ENCODE measurements at places on chromosomes 1 and 21. TPM values are rescaled to one million over a fixed set of nuclear protein-coding genes. Genes with fewer than 3 reads are reported as not detected.

DNA sequence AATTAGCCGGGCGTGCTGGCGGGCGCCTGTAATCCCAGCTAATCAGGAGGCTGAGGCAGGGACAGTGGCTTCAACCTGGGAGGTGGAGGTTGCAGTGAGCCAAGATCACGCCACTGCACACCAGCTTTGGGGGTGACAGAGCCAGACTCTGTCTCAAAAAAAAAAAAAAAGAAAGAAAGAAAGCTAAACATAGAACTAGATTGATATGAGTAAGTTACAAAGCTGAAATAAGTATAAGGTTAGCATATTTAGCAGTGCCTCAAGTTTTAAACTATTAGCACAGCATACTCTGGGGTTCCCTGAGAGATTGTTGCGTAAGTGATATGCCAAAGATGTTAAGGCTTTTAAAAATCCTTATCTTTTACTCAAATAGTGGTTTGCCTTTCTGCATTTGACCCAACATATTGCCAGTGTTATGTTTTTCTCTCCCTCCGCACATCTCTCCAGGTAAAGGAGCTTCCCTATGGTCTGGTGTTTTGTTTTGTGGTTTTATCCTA, 126.1 kb downstream of the CD247 start:
- DNase-seq = no peak

- no peak for DNase-seq
Observed at GRCh38 chr1:87242445-87243185, 86.1 kb upstream of the LMO4 start.

- no peak for DNase-seq
Observed at GRCh38 chr1:232218955-232219865, 410.7 kb downstream of the SIPA1L2 start.

DNA sequence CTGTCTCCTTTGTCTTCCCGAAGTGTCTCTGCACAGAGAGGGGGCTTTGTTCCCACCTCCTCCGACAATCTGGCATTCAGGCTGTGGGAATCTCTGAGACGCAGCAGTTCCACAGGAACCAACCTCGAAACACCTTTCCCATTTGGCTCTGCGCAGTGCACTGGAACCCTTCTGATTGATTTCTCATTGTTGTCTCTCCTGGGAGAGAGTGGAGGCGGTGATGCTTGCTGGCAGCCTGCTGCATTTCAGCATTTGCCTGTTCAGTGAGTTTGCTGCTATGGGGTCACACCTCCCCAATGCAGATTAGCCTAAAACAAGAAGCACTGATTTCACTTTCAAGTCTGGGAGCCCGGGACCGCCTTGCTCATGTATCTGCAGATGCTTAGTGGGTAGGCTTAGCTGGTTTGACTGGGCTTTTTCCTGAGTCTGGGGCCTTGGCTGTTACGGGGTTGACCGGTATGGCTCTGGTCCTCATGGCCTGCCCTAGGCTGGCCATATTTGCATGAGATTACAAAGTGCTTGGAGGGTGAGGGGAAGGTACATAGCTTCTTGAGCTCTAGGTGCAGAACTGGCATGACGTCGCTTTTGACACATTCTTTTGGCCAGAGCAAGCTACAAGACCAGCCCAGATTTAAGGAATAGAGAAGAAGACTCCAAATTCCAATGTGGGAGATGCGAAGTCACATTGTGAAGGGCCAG, 695.3 kb downstream of the PTPRU start:
- no peak for DNase-seq

DNA sequence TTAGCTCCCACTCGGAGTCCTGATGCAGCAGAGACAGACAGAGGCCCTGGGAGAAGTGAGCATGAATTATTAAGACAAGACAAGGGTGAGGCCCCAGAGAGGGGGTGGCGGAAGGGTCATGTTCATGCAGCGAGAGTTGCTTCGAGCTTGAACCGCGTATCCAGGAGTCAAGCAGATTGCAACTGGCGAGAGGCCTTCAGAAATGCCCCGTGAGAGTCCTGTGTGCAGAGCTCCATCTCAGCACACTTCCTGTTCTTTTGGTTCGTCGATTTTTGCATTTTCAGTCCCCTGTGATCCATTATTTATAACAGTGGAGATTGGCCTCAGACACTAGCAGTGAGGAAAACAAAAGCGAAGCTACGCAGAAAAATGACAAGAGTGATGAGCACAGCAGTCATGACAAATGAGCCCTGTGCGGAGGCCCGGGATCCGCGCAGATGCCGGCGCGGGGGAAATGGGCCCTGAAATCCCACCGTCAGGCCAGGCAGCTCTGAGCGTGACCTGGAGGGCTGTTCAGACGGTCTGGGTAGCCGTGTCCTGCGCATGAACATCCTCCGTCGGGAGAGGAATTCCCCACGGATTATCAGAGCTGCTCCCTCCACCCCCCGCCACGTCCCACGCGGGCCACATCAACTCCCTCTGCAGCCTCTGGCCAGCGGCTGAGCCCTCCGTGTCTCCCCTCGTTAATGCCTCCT, 15.0 kb downstream of the PDE9A start:
- DNase-seq = no peak

DNA sequence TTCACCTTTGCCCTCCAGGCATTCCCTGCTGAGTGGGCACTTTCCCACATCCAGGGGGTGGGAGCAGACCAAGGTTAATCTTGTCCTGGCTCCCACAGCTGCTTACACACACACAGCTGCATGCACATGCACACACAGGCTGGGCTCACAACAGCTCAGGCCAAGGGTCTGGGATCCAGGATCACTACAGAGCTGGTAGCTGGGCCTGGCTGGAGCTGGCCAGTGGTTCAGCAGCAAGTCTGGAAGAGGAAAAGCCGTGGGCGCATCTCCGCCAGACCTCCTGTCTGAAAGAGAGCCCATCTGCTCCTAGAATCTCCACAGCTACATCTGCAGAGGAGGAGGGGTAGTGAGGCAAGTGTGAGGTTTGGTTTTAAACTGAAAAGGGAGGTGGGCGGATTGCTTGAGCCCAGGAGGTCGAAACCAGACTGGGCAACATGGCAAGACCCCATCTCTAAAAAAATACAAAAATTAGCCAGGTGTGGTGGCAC, 3.8 kb downstream of the CDK18 start:
- no peak for DNase-seq

DNA sequence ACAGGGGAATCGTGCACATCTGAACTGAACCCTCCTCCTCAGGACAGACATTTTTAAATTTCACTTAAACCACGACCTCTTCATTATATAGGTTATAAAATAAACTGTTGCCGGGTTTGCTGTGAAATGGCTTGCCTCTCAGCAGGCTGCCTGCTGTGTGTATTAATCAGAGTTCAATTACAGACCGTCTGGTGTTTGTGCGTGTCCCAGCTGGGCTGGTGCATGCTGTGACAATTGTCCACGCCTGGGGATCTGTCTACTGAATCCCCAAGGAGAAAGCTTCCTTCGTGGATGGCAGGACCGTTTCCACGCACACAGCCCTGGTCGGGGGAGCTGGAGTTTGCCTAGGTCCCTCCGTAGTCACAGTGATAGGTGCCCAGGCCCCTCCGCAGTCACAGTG, 13.4 kb upstream of the AGPAT3 start:
- DNase-seq = no peak

- peak; percentile 56 for DNase-seq
Observed at GRCh38 chr1:55127827-55128343, 87.3 kb downstream of the USP24 start.

DNA sequence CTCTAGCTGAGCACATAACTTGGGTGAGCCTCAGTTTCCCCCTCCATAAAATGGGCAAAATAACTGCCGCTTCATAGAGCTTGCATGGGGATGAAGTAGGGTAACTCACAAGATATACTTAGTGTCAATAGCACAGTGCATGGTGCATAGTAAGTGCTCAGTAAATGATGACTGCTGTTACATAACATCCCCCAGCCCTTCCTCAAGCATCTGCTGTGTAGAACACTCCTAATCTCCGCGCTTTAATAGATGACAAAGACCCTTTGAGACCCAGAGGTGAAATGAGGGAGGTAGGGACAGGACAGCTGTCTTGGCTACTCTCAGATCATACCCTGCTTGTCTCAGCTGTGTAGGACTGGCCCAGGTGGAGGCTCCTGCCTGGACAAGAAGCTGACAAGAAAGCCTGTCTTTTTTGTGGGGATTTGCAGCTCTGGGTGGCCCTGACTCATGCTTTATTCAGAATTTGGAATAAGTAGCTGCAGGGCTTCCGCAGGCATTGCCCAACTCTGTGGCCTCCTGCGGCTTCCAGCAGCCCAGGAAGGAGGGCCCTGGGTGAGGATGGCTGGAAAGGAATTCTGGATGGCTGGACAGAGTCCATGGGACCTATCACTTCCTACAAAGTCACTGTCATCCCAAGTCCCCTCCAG, 20.7 kb upstream of the PADI4 start:
- no peak for DNase-seq

DNA sequence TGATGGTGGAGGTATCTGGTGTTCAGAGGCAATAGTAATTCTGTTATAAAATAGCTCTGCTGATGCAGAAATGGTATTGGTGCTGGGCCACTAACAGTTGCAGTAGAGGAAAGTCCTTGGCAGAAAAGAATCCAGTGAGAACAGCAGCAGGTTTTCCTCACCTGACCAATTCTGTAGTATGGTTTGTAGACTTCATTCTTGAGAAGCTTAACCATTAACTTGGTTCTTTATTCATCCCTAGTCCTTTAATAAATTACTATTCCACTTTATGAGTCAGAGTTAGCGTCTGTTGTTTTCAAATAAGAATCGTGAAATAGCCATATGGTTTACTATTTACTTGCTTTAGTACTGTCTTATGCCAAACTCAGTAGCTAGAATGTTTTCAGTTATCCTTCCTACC, 128.5 kb upstream of the SERTAD4 start:
- DNase-seq = no peak

GRCh38 chr1:187051618-187052232, 223.0 kb downstream of the PLA2G4A start:
- DNase-seq = no peak

DNA sequence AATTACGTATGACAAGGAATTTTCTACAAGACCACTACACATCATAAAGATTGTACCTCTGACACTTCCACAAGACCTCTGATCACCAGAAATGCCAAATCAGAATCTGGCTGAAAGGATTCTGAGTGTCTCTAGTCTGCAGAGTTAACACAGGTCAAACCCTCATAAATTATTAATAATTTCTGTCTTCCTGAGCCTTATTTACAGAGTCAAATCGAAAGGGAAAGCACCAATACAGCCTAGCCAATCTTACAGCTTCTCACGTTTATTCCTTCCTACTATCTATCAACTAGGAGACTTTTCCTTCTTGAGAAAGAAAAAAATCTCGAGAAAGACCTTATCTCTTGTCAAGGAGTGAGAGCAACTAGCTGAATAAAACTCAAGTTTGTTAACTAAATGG, 2151.6 kb downstream of the MRPL39 start:
- DNase-seq = no peak

- DNase-seq = no peak
Observed at GRCh38 chr1:245978915-245979314, 528.2 kb downstream of the SMYD3 start.

DNA sequence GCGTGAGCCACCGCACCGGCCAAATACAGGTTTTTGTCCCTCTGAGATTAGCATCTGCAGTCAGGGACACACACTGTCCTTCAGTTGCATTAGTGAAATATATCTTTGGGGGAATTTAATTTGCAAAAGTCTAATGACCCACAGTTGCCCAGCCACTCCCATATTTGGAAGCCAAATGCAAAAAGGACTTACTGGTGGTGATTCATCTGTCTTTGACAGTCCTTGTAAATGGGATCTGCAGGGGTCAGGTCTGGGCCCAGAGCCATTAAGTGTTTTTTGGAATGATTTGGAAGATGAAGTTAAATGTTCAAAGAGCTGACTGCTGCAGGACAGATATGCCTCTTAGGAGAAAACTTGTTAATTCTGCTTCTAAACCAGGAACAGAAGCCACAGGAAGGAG, 44.6 kb upstream of the DNASE2B start:
- no peak for DNase-seq

FAM131C gene
- 0.70 TPM for total RNA-seq

- DNase-seq = no peak
Observed at GRCh38 chr21:34272321-34272720, 91.5 kb upstream of the KCNE2 start.

GRCh38 chr21:27802816-27803475, 836.1 kb upstream of the ADAMTS5 start:
- peak; percentile 29 for DNase-seq

DNA sequence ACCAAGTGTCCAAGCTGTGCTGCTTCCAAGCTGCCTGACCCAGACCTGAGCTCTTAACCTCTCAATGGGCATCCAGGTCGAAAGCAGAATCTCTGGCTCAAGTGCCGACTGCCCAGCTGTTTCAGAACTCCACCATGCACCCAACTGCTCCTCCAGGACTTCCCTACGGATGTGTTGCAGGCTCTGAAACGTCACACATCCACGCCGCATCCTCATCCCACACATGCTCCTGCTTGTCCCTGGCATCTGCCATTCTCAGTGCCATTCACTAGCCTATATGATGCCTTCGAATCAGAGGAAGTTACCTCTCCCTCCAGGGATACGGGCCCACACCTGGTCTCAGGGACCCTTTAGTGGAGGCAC, 11.2 kb downstream of the PDZK1IP1 start:
- DNase-seq = no peak

GRCh38 chr1:175015243-175015642, 8.0 kb downstream of the MRPS14 start:
- no peak for DNase-seq

DNA sequence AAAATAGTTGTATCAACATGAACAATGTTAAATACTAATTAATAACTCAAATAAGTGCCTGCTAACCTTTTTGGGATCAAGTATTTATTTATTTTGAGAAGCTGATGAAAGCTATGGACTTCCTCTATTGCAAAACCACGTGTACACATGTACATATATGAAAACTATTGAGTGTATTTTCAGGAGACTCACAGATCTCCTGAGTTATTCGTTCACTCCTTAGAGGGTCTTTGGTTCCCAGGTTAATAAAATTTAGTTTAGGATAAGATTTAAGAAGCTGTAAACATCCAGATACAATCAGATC, 130.5 kb downstream of the DISC1 start:
- DNase-seq = no peak

- DNase-seq = no peak
Observed at GRCh38 chr1:43541721-43542401, 11.2 kb downstream of the PTPRF start.

DNA sequence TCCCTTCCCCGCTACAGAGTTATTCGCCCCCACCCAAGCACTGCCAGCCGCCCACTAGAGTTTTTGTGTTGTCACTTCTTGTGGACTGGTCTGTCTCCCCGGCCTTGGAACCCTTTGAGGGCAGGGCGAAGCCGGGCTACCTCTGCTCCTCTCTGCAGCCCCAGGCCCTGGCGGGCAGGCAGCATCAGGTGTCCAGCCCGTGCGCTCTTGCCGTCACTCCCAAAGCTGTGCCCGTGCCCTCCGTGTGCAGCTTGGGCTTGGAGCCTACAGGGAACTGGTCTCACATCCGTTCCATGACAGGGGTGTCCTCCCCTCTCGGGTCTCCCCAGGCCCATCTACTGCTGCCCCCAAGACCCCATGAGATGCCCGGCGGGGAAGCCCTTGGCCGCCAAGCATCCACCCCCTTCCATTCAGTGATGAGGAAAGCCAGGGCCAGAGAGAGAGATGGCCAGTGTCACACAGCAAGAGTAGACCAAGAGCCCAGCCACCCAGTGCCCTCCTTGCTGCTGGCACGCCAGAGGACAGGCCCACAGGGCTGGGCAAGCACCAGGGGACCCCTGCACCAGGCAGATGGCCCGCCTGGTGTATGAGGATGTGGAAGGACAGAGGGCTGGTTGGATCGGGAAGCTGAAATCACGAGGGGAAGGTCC, 15.3 kb upstream of the LDLRAP1 start:
- no peak for DNase-seq

Data from activated CD8-positive, alpha-beta T cell treated with anti-CD3 and anti-CD28 coated beads for 36 hours (primary cell).